Anterior cingulate cortex (tissue), 58 donors: ENCODE measurements at places on chromosomes 6 and 20.

GRCh38 chr6:17054647-17055046 lies 47.2 kb upstream of the STMND1 start:
- no peak for DNase-seq

GRCh38 chr20:44056010-44056698 lies 130.8 kb downstream of the JPH2 start:
- no peak for DNase-seq

DNA sequence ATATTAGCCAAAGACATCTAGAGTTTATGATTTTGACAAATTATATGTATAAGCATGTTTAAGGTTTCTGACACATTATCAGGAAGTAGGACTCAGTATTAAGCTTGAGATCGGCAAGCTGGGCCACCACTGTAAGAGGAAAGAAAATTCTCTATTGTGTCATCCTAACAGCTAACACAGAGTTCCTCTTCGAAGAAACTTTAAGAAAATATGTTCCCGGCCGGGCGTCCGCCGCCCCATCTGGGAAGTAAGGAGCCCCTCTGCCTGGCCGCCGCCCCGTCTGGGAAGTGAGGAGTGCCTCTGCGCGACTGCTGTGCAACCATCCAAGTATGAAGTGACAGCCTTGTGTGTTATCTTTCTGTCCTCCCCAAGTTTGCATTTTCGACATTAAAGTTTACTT lies 23.0 kb downstream of the USP49 start:
- DNase-seq = no peak

GRCh38 chr6:140850438-140850837 lies 1282.3 kb upstream of the GJE1 start:
- no peak for DNase-seq

DNA sequence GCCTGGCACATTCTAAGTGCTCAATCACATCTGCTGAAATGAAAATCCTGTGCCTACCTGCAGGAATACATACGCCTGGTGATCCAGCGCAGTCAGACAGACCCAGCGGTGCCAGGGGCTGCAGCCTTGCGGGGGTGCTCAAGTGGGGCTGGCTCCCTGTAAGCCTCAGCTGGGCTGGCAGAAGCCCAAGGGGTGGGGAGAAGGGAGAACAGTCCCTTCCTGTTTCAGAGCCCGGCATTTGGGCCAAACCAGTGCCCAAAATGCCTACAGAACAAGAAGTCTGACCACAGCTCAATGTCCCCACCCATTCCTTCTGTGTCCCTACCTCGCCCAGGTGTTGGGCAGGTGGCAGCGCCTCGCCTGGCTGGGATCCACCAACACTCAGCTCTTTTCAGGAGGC lies 22.6 kb downstream of the KCNK15 start:
- DNase-seq = no peak

GRCh38 chr6:92589996-92590395 lies 829.4 kb downstream of the EPHA7 start:
- no peak for DNase-seq

DNA sequence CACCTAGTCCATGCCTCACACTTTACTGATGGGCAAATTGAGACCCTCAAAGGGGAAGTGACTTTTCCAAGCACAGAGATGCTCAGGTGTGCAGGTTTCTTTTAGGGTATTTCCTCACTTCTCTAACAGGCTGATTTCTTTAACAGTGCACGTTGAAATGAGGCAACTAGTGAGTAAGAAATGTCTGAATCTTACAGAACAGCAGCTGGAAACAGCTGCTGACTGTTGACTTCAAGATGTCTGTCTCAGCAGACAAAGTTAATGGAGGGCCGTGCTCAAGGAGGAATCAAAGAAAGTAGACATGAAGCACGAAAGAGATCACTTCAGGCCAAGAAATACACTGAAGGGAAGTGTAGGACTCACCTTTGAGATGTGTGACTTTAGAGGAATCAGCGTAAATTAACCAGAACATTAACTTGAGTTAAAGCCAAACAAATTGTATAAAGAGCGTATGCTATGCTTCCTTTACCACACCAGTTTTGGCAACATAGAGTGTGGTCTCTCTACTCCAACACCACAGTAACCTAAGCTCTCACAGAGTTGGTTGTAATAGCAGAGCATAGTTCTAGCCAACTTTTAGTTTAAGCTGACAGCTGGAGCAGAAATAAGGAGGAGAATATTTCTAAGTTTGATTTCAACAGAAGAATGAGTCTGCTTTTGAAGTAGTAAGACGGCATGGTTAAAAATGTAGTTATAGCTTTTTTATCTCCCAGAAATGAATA lies 60.9 kb downstream of the SAMD3 start:
- DNase-seq = no peak

- DNase-seq = no peak
Measured at GRCh38 chr6:52992980-52993920, 1.8 kb downstream of the GSTA4 start.

GRCh38 chr6:90068703-90069523 lies 174.6 kb downstream of the GJA10 start:
- DNase-seq = no peak

DNA sequence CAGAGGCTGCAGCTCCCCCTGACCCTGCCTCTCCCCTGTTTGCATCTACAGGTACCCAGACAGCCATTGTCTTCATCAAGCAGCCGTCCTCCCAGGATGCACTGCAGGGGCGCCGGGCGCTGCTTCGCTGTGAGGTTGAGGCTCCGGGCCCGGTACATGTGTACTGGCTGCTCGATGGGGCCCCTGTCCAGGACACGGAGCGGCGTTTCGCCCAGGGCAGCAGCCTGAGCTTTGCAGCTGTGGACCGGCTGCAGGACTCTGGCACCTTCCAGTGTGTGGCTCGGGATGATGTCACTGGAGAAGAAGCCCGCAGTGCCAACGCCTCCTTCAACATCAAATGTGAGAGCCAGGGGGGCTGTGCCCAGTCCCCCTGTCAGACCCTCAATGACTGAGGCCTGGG lies 42.1 kb upstream of the SRF start:
- DNase-seq = no peak

DNA sequence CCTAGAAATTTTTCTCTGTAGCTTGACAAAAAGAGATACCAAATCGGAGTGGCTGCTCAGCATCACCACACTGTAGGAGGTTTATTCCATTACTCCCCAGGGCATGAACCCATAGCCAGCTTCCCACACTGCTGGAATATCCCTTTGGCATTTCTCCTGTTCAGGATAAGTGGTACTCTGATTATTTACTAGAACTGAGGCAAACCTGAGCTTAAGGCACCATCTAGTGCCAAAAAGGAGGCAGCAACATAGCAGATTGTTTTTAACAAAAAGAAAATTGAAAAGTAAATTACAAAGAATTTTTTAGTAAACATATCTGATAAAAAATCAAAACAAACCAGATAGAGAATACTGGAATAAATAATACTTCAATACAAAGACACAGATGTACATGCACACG lies 181.7 kb downstream of the WDR27 start:
- DNase-seq = no peak

- DNase-seq = no peak
Measured at GRCh38 chr6:25244865-25245264, 34.3 kb upstream of the CARMIL1 start.

DNA sequence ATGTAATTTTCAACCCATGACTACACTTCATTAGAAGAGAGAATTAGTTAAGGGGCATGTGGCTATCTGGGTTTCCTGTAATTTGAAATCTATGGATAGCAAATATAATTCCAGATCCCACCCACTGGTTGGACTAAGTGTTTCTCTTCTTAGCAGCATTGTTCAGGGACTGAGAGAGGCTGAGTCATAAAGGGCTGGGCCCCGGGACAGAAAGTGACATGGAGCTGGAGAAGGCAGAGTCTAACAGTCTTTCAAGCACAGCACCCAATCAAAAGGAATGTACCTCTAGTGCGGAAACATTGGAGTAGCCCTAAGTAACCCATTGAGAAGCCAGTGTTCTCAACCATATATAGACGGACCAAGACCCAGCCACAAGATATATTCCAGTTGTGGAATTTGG lies 363.9 kb downstream of the DHX35 start:
- DNase-seq = no peak

GRCh38 chr6:28606424-28607391 lies 81.0 kb downstream of the GPX5 start:
- DNase-seq = peak; percentile 31

DNA sequence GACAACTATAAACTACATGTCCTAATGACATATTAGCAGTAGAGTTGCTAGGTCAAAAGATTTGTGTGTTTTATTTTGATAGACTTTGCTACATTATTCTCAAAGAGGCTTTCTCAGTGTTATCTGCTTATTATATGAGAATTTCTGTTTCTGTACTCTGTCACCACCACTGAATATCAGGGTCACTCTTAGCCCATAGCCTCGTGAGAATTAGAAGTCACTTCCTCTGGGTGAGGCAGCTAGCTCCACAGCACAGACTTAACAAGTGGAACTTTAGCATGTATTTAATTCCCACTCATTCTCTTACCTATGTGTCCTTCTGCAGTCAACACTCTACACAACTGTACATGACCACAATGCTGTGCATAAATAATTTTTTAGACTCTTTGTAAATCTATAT lies 6.7 kb downstream of the PHACTR2 start:
- no peak for DNase-seq

GRCh38 chr20:32356622-32357374 lies 1.3 kb upstream of the ASXL1 start:
- no peak for DNase-seq

- no peak for DNase-seq
Measured at GRCh38 chr6:77124604-77125003, 338.7 kb downstream of the HTR1B start.

DNA sequence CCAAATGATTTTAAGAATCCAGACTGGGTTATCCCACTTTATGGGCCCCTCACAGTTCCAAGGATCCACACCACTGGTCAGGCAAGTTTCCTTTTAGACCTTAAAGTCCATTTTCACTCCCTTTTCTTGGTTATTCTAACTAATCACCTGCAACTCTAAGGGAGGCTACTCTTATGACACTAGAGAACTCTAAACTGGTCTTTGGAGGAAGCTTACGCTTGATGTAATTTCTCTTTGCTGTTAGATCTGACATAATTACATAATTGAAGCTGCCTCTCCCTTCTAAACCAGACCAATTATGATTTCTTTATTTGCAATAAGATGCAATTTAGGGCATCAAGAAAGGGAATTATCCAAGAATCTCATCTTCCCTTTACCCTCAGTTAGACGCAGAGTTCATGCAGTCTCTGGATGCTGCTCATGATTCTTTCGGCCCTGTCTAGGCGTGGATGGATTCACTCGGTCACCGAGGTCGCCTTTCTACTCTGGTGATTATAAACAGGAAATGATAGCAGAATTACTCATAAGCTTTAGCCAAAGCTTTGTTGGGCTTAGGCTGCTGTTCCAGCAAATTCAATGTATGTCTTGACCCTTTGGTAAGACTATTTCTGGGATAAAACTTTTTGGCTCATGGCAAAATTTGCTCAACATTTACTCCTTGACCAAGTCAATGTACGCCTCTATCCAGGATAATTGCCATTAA lies 166.4 kb upstream of the PRND start:
- no peak for DNase-seq

- DNase-seq = no peak
Measured at GRCh38 chr6:3316818-3317217, 58.1 kb downstream of the PSMG4 start.

GRCh38 chr6:128078276-128078675 lies 177.4 kb upstream of the THEMIS start:
- DNase-seq = no peak

DNA sequence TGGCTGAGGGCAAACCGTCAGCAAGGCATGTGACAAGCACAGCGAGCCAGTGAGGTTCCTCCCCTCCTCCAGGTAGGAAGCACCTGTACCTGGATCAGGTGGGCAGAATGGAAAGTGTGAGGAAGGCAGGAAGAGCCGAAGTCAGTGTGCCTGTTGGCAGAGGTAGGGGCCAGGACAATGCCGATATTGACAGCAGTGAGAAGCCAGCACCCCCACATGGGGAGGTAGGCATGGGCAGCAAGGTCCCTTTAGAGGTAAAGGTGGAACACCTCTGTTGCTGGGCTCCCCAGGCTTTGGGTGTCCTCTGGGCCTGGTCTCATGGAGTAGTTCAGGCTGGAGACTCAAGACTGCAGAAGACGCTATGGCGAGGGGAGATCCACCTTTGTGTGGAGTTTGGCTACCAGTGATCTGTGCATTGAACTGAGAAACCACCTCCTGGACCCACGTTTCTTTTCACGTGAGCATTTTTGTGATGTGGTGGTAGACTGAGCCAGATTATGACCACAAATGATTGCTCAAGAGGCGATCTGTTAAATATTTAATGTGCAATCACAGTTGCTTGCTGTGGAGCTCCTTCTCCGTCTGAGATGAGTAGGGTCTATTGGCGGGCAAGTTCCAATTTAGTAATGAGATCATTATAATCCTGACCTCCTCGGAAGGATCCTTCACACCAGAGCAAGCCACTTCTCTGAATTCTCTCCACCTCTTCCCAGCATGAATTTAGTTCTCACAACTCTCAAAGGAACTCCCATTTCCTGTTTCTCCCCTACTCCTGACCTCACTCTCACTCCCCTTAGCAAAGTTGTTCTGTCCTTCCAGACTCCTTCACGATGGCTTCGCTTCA lies 174.8 kb downstream of the CDH26 start:
- DNase-seq = no peak

GRCh38 chr6:27205375-27206278 lies 41.9 kb upstream of the PRSS16 start:
- no peak for DNase-seq

DNA sequence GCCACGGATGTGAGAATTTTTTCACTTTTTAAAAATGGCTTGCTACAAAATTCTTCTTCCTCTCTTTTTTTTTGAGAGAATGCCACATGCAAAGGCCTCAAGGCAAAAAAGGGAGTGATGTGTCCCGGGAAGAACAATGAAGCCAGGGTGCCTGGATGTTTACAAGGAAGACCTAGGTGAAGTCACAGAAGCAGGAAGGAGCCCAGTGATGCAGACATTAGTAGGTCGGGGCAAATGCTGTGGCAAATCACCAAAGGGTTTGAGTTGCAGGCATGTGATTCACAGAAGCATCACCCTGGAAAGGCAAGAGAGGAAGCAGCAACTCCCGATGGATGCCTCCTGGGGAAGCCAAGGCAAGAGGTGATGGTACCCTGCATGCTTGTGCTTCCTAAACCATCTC lies 46.8 kb downstream of the FARS2 start:
- DNase-seq = no peak

GRCh38 chr20:18031888-18032509 lies 25.7 kb downstream of the OVOL2 start:
- DNase-seq = no peak

GRCh38 chr6:89032599-89032998 lies 48.0 kb upstream of the PNRC1 start:
- DNase-seq = no peak

GRCh38 chr6:151723152-151723551 lies 84.3 kb upstream of the ESR1 start:
- DNase-seq = no peak

DNA sequence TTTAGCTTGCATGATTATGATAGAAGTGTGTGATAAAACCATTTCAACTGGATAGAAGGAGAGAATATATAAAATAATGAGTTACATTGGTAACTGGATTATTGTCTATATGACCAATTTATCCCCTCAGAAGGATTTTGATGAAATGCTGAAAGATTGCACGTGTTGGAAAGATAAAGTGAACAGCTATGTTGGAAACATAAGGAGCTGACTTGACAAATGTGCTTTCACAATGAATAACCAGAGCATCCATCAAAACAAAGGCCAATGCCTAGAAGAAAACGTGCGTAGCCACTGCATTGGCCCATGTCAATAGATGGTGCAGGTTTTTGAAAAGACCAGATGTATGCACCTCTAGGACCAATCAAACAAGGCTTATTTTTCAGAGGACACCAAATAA lies 168.8 kb downstream of the TMEM200A start:
- DNase-seq = no peak
